ENCODE measurements at places on chromosomes 6 and 20.

DNA sequence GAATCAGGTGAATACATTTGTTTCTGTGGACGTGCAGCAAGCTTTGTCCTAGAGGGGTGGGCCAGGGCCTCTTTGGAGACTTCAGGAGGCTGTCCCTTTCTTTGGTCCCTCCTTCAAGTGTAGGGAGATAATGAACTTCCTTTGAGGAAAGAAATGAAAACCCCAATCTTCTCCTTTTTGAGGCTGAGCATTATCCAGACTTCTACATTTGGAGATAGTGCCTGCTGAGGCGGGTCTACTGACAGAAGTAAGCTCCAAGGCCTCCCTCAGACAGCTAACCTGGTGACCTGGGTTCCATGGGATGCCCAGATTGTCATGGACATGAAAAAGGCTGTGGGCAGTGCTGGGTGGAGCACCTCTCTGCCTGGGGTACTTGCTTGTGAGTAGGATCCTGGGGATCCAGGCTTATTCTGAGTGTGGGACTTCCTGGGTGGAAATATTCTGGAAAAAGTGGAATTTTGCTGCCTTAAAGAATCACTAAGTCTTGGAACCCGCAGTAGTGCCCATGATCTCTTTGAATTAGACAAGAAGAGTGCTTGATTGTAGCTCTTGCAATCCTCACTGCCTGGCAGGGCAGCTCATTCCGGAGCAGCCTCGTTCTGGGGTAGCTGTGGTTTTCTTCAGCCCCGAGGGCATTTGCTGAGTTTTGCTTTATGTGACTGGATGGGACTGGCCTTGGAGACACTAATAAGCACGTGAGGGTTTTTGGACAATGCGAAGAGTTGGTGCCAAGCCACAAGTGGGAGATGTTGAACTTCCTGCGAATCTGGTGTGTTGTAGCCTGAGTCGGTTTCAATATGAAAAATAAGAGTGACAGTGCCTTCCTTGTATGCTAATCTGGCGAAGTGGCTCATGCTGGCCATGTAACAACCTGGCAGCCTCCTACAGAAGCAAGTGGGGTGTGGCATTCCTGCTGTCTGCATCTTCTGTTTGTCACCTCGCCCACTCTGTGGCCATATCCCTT is 28.1 kb downstream of the SNRNP48 start:
- DNase-seq = peak; percentile 100

- DNase-seq = no peak
Observed at GRCh38 chr20:20211988-20212518, 155.9 kb upstream of the INSM1 start.

- DNase-seq = no peak
Observed at GRCh38 chr6:80329496-80329895, 223.0 kb downstream of the BCKDHB start.

DNA sequence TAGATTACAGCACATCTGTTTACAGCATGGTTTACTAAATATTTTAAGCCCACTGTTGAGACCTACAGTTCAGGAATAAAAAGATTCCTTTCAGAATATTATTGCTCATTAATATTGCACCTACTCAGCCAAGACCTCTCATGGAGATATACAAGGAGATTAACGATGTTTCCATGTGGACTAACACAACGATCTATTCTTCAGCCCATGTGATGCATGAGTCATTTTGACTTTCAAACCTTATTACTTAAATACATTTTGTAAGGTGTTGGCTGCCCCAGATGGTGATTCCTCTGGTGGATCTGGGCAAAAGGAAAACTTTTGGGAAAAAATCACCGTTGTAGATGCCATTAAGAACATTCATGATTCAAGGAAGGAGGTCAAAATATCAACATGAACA is 48.0 kb upstream of the SDHAF4 start:
- no peak for DNase-seq

DNA sequence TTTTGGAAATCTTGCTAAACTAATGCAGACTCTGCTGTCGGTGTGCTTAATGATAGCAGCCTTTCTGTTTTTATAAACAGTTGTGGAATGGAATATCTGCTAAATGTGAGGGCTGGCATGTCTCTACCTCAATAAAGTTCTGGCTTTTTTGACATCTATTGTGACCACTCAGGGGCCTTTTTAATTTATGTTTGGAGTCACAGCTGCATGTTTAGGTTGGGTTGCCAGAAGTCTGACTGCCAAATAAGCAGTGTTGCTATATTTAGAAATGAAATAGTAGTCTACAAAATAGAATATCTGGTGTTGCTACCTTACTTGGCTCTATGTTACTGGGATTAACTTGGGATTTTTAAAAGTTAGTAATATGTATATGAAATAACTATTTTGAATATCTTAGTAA is 125.1 kb upstream of the LOC128125822 start:
- no peak for DNase-seq

GRCh38 chr20:5095931-5096330 is 23.8 kb downstream of the PCNA start:
- DNase-seq = no peak

GRCh38 chr6:111549168-111549567 is 56.5 kb downstream of the TRAF3IP2 start:
- no peak for DNase-seq

DNA sequence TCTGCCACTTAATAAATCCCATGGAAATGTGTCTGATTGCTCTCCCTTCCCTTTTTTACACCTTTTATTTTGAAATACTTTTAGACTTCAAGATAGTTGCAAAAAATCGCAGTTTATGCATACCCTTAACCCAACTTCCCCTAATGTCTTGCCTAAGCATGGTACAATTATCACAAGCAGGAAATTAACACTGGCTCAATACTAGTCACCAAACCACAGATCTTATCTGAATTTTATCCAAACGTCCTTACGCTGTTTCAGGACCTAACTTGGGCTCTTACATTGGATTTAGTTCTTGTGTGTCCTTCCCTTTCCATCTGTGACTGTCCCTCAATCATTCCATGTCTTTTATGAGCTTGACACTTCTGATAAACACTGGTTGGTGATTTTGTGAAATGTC is 146.3 kb downstream of the ZNF217 start:
- peak; percentile 74 for DNase-seq

DNA sequence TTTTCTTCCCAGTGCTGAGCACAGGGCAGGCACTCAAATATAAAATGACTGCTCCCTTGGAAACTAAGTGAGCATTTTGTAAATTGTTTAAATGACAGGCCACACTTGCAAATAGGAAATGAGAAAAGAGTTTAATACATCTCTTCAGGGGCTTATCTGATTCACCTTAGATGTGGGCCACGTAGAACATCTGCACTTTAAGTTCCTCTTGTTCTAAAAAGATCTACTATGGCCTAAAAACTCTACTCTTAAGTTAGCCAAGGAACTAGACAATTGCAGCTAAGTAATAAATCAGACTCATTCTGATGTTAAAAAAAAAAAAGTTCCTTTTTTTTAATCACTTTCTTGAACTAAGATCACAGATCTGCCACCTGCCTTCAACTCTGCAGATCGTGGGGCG is 126.3 kb downstream of the KIF16B start:
- no peak for DNase-seq

DNA sequence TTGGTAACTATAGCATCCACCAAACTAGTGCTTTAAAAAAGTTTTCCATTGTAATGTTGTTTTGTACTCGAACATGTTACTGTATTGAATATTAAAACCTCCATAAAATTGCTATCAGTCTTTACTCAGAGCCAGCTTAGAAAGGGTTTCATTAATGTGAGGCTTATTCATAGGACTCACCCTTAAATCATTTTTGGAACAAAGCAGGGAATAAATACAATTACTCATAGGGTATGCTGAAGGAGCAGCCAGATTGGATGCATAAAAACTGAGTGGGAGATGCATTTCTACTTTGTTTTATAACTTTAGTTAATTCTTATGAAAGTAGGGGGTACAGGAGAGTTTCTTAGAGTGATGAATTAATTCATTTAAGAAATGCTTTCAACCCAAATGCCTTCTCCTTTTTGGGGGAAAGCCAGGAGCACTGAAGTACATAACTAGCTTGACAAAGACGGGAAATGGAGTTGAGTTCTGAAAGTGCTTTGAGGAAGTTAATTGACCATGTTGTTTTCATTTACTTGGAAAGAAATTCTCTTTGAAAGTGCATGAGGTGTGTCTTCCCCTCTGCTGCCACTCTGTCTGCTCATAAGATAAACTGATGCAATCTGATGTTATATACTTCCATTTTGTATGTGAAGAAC is 90.3 kb downstream of the RNF144B start:
- no peak for DNase-seq

GRCh38 chr6:105746130-105746505 is 340.0 kb upstream of the PRDM1 start:
- DNase-seq = no peak

- DNase-seq = no peak
Observed at GRCh38 chr20:23121751-23122320, 35.7 kb upstream of the CD93 start.

DNA sequence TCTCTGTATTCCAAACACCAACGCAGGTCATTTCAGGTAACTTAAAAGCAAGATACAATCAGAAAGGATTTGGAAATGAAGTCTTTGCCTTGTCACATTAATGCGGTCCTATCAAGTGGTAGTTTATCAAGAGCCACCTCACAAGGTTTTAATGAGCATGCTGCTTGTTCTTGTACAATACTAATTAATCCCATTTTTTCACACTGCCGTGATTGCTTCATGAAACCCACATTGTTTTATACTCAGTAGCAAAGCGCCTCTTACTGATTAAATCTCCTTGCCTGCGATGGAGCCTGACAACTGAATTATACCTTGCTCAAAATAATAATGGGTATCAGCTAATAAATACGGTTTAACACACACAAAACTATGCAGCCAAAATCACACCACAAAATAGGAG is 234.1 kb upstream of the TSHZ2 start:
- no peak for DNase-seq

DNA sequence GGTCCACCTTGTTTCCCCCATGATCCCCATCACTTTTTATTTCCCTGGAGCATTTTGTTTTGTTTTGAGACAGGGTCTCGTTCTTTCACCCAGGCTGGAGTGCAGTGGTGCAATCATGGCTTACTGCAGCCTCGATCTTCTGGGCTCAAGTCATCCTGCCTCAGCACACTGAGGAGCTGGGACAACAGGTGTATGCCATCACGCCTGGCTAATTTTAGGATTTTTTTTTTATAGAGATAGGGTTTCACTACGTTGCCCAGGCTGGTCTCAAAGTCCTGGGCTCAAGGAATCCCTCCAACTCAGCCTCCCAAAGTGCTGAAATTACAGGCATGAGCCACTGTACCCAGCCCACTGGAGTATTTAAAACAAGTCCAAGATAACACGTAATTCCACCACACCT is 179.9 kb downstream of the PREX1 start:
- DNase-seq = no peak
